ENCODE measurements at places on chromosomes 2 and 18. TPM values are rescaled to one million over a fixed set of nuclear protein-coding genes. Genes with fewer than 3 reads are reported as not detected.

Gene SIX3
- total RNA-seq = not detected

DNA sequence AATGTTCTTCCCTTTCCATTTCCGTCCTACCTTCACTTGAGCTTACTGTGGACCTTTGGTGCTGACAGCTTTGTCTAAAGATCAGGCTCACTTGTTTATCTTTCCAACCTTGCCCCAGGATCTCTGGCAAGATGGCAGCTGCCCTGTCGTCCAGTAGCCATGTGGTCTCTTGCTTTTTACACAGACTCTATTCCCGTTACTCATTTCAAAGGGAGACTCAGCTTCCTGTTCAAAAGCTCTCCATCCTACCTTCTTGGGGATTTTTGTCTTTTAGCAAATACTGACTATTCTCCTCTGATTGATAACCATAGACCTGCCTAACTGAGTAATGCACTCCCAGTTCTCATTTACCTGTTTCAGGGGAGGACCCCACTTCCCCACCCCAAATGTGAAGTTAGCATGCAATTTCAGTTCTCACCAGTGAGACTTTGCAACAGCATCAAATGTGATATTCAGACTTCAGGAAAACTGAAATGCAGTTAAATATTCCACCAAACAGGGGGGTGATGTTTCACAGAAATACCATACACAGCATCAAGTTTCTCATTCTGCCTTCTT lies 184.4 kb downstream of the MYO3B start:
- H3K27me3 ChIP-seq = peaks cover 35% of the 10 kb centered on the region
- H3K4me3 ChIP-seq = peak overlapping the region; percentile 19
- H3K27ac ChIP-seq = peak overlapping the region; percentile 81
- no peaks in the 10 kb centered on the region for H3K36me3 ChIP-seq

Gene PLCL1
- total RNA-seq = 0.23 TPM

GRCh38 chr2:172350839-172351479 lies 76.4 kb upstream of the ITGA6 start:
- no peak for DNase-seq
- no peaks in the 10 kb centered on the region for H3K27me3 ChIP-seq
- no peak overlapping the region for H3K27ac ChIP-seq
- no peak overlapping the region for H3K4me3 ChIP-seq
- H3K36me3 ChIP-seq = peaks cover 2% of the 10 kb centered on the region

DNA sequence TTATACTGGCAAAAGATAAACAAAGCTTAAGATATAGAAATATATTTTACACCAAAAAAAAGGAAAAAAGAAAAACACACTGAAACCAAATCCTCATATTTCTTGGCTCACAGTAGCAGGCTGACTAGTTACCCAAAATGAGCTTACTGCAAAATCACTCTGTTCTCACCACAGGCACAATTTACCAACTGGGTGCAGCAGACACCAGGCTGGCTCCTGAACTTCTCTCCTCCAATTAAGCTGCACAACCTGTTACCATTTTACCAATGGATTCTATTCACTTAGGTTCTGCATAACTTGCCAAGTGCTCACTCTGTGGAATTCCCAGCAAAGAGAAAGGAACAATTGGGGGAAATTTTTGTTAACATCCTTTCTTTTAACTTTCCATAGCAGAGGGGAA lies 679.3 kb downstream of the ZEB2 start:
- peaks cover 3% of the 10 kb centered on the region for H3K27me3 ChIP-seq
- no peak overlapping the region for H3K4me3 ChIP-seq
- no peaks in the 10 kb centered on the region for H3K4me1 ChIP-seq

GRCh38 chr18:59719544-59720181 lies 22.4 kb upstream of the CCBE1 start:
- no peak overlapping the region for H3K27ac ChIP-seq
- no peaks in the 10 kb centered on the region for H3K4me1 ChIP-seq
- no peak overlapping the region for H3K4me3 ChIP-seq
- no peak for DNase-seq
- no peaks in the 10 kb centered on the region for H3K36me3 ChIP-seq

Gene POTEJ
- total RNA-seq = not detected

GRCh38 chr2:239363946-239364637 lies 36.7 kb downstream of the HDAC4 start:
- H3K27ac ChIP-seq = peak overlapping the region; percentile 44
- DNase-seq = no peak
- no peak overlapping the region for H3K4me3 ChIP-seq

DNA sequence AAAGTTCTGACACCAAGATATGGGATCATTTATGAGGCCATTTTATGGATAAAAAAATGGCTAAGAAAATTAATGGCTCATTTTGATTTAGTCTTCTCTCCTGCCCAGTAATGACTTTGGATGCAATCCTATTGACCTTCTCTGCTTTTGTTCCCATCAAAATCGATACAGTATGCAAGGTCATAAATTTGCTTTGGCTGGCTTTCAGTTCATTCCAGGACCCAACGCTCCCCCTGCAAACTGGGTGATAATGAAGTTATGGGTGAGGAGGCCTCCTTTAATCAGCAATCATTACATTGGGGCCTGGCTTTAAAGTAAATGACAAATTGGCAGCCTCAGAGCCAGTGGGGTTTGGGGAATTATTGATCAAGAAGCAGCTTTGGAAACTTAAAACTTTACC lies 351.8 kb upstream of the GYPC start:
- no peaks in the 10 kb centered on the region for H3K27me3 ChIP-seq
- H3K27ac ChIP-seq = no peak overlapping the region
- H3K4me1 ChIP-seq = peaks cover 5% of the 10 kb centered on the region
- no peak for DNase-seq

Gene MC5R
- total RNA-seq = not detected

DNA sequence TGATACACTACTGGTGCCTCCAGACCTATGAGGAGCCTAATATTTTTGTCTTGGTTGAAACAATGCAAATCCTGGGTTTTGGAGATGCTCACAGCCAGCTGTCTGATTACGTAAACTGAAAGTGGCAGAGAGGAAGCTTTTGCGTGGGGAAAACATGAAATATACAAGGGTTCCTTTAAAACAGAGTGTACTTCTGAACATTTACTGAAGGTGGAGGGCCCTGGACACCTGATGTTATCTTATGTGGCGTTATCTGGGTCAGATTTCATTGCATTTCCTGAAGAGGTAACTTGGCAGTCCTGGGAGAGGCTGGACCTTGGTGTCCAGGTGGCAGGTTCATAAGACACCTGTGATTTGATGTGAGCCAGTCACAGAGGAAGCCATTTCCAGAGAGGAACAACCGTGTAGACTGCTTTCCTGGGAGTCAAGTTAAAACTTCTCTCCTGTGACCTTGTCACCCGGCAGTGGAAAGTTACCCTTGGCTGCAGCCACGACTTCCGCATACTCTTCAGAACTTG lies 105.0 kb downstream of the NEDD4L start:
- H3K36me3 ChIP-seq = no peaks in the 10 kb centered on the region
- no peak for DNase-seq
- H3K27me3 ChIP-seq = no peaks in the 10 kb centered on the region
- no peak overlapping the region for H3K4me3 ChIP-seq
- H3K27ac ChIP-seq = no peak overlapping the region

DNA sequence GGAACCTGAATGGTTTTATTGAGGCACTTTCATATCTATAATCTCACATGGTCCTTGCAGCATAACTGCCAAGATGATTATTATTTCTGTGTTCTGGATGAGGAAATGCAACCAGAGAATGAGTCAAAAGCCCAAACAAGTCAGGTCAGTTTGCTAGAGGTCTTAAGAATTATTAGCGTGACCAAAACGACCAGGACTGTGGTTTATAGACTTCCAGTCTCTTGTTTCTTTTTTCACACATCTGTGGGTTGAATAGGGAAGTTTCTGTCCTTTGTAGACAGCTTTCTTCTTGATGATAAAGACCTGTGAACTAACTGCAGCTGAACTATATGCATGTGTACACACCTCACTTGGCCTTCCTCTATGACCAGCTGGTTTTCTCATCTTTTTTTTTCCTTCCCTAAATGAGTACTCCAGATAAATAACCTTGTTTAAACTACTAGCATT lies 13.9 kb downstream of the ADAM23 start:
- no peaks in the 10 kb centered on the region for H3K36me3 ChIP-seq
- DNase-seq = no peak
- H3K4me3 ChIP-seq = no peak overlapping the region
- H3K27ac ChIP-seq = no peak overlapping the region

GRCh38 chr2:8583400-8584173 lies 98.3 kb upstream of the ID2 start:
- peak; percentile 92 for DNase-seq
- H3K27me3 ChIP-seq = peaks cover 26% of the 10 kb centered on the region
- peak overlapping the region; percentile 65 for H3K4me3 ChIP-seq
- peaks cover 48% of the 10 kb centered on the region for H3K4me1 ChIP-seq
- peak overlapping the region; percentile 76 for H3K27ac ChIP-seq
- no peaks in the 10 kb centered on the region for H3K36me3 ChIP-seq

DNA sequence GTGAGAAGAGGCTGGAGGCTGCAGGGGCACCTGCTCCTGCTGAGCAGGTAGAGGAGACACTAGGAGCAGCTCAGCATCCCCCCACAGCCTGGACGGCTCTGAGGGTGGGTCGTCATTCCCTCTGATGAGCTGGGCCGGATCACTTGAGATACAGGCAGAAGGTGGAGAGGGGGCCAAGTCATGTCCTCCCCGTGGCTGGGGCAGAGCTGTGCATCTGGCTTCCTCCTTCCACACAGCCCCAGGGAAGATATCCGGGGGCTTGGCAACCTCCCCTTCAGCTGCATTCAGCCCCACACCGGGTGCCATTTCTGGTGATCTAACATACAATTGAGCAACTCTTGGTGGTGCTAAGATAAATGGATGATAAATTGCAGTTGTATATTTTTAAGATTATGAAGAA lies 236.9 kb downstream of the LDLRAD4 start:
- peak overlapping the region; percentile 46 for H3K27ac ChIP-seq
- no peak overlapping the region for H3K4me3 ChIP-seq
- H3K27me3 ChIP-seq = no peaks in the 10 kb centered on the region
- peaks cover 42% of the 10 kb centered on the region for H3K4me1 ChIP-seq
- peaks cover 20% of the 10 kb centered on the region for H3K36me3 ChIP-seq

DNA sequence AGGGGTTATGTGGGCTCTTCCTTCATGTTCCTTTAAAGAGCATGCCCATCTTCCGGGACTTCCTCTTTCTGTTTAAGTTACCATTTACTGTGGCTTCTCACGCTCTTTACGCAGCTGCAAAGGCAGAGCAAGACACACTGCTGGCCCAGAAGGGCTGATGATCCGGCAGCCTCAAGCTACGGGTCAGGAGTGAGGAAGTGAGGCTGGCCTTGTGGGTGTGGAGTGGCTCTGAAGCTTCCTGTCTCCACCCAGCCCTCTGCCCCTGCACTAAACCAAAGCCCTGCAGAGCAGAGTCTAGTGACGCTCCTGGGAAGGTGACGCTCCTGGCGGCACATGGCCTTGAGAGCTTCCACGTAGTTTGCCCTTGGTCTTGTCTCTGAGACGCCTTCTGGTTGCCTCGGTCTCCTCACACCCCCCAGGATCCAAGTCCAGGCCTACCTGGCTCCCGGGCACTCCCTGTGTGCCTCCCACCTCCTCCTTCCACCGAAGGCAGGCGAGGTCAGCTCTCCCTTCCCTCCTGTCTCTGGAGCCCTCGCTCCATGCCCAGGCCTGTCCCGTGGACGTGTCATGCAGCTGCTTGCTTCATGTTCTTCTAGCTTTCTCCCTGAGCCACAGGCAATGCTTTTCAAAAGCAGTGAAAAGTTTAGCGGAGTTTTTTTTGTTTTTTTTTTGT lies 50.3 kb downstream of the ARL4C start:
- H3K27me3 ChIP-seq = no peaks in the 10 kb centered on the region
- DNase-seq = peak; percentile 82
- H3K4me1 ChIP-seq = peaks cover 88% of the 10 kb centered on the region
- H3K27ac ChIP-seq = peak overlapping the region; percentile 97
- H3K4me3 ChIP-seq = peak overlapping the region; percentile 72

Gene RPRM
- not detected for total RNA-seq

DNA sequence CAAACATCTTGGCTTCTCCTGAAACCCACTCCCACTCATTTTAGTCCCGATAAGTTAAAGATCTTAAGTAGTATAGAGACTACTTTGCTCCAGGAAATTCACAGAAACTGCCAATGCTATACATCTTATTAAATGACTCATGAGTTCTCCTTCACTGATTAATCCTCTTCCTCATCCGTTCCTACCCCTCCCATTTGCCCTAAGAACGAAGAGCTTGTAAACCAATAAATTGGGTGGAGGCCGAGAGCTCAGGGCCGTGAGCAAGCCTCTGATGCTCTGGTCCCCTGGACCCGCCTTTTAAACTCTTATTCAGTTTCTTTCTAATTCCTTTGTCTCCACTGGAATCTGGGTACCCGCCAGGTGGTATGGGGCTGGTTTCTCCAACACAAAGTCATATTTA lies 68.6 kb downstream of the METTL8 start:
- H3K4me1 ChIP-seq = no peaks in the 10 kb centered on the region
- no peaks in the 10 kb centered on the region for H3K27me3 ChIP-seq
- H3K27ac ChIP-seq = no peak overlapping the region
- no peak overlapping the region for H3K4me3 ChIP-seq
- H3K36me3 ChIP-seq = peaks cover 27% of the 10 kb centered on the region

- no peak overlapping the region for H3K27ac ChIP-seq
- peaks cover 5% of the 10 kb centered on the region for H3K4me1 ChIP-seq
- peaks cover 27% of the 10 kb centered on the region for H3K27me3 ChIP-seq
- peaks cover 14% of the 10 kb centered on the region for H3K36me3 ChIP-seq
- no peak for DNase-seq
Measured at GRCh38 chr18:12312976-12313375, 4.9 kb downstream of the TUBB6 start.

Gene CIB4
- not detected for total RNA-seq

- no peak for DNase-seq
- H3K4me3 ChIP-seq = no peak overlapping the region
- no peaks in the 10 kb centered on the region for H3K36me3 ChIP-seq
- no peaks in the 10 kb centered on the region for H3K4me1 ChIP-seq
Measured at GRCh38 chr2:167729911-167730310, 517.5 kb downstream of the STK39 start.

DNA sequence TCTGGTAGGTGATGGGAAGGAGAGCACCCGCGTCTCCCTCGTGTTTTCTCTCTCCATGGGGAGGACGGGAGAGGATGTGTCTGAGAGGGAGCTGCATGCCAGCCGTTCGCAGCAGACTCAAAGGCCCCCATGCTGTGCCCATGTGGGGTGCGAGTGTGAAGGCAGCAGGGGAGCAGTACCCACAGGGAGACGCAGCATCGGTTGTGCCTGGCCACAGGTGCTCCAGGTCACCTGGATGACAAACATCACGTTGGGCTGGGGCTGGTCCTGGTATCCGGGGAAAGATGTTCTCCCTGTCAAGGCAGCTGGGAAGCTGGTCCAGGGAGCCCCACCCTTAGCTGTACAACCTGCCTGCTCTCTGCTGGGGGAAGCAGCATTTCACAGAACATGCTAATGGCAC lies 119.5 kb upstream of the SALL3 start:
- H3K4me1 ChIP-seq = no peaks in the 10 kb centered on the region
- no peaks in the 10 kb centered on the region for H3K36me3 ChIP-seq
- peaks cover 21% of the 10 kb centered on the region for H3K27me3 ChIP-seq
- no peak overlapping the region for H3K4me3 ChIP-seq
- no peak overlapping the region for H3K27ac ChIP-seq

- no peak overlapping the region for H3K4me3 ChIP-seq
- H3K27ac ChIP-seq = no peak overlapping the region
- H3K36me3 ChIP-seq = no peaks in the 10 kb centered on the region
Measured at GRCh38 chr2:128753321-128753720, 434.7 kb upstream of the HS6ST1 start.

- H3K27ac ChIP-seq = no peak overlapping the region
- H3K4me1 ChIP-seq = no peaks in the 10 kb centered on the region
- H3K27me3 ChIP-seq = no peaks in the 10 kb centered on the region
Measured at GRCh38 chr2:174023591-174024523, 58.7 kb upstream of the SP3 start.

GRCh38 chr2:150487537-150488429 lies at the start of gene RND3:
TSS of gene RND3 (minus strand) at chr2:150487667. CDS start at chr2:150487417, 250 bp downstream.
- no peak within 1 kb of the TSS for H3K27ac ChIP-seq
- peaks cover 9% of the 10 kb centered on the region for H3K4me1 ChIP-seq
- peak within 1 kb of the TSS; percentile 45 for H3K4me3 ChIP-seq
- DNase-seq = peak; percentile 46

Data from activated naive CD8-positive, alpha-beta T cell treated with anti-CD3 and anti-CD28 coated beads for 36 hours (primary cell).